Fibroblast of mammary gland (primary cell): ENCODE measurements at places on chromosomes 2 and 18.

- no peak for DNase-seq
Measured at GRCh38 chr2:44777036-44777435, 164.5 kb upstream of the SIX3 start.

GRCh38 chr2:233474308-233475160 lies 92.0 kb downstream of the USP40 start:
- peak; percentile 17 for DNase-seq

DNA sequence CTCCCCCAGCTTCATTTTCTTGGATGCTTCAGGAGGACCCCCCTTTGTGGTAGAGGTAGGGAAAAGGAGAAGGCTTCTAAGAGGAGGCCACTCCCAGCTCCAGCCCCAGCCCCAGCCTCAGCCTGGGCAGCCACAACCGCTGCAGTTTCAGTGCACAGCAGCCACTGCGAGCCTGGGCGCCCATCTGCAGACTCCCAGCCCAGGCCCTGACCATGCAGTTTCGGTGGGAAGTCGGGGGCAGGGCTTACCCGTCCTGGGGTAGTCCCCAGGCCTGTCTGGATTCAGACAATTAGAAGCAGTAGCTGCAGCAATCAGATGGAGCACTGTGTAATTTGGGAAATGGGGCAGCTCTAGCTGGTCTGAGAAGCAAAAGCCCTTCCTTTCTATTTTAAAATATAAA lies 28.6 kb downstream of the ITM2C start:
- DNase-seq = no peak

DNA sequence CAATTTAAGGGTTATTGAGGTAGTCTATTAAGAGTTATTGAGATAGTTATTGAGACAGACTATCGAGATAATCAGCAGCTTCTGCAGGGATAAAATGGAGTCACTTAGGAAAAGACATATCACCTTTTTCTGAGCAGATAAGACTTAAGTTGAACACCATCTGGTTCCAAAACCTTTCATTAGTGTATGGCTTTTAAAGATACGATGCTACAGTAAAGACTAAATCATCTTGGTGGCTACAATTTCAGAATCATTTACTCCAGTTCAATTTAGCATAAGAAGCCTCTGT lies 68.6 kb upstream of the DNAJC10 start:
- no peak for DNase-seq

DNA sequence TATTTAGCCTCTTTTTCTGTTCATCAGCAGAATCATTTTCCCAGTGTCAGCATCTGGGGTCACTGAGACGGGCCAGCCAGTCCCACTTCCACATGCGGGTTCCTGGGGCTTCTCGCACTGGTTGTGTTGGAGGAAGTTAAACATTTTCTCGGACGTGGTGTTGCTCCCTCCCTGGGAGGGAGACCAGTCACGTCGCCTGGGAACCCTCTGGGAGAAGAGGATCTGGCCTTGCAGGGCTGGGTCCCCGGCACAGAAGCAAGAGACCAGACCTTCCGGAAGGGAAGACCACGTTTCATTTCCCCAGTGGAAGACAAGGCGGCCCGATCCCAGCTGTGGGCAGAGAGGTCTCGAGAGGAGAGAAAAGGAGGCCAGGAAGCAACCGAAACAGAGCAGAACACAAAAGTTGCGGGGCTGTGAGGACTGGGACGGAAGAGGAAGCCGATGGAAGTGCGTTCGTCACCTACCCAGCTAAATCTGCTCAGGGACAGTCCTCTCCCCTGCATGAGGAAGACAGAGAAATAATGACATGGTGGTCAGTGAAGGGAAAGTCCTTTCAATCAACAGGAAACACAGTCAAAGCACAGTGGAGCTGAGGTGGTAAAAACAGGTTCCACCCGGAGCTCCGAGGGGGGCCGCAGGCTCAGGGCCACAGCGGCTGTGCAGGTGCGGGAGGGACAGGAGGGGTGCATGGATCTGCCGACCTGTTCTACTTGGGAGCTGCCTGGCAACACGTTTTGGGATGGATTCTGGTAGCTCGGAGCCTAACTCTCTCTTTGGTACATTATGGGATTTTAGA lies 144.4 kb downstream of the MBP start:
- no peak for DNase-seq

DNA sequence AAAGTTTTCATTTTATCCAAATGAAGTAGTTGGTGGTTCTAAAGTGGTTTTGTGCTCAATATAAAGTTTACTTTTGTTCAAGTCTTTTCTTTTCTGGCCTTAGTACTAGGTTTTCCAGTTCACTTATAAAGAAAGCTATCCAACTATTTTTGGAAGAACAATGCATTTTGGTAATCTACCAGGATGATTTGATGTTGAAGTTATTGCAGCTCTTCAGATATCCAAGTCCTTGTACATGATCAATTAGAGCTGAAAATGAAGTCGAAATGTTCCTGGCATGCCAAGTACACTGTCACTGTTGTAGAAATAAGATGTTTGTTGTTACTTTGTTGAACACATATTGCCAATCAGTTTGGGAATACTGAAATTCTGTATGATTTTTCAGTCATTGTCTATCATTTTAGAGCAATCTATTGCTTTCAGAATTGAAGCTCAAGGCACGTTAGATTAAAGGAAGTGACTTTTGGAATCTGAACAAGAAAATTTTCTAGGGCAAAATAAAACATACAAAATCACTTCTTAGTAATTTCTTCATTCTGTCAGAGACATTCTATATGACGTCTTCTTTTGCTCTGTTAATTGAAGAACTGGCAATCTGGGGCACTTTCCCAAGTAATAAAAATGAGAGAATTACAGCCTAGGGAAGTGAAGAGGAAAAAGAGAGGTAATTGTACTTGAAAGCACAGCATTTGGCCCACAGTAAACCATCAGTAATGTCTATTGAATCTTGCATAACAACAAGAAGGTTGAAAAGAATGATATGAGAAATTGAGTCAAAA lies 232.3 kb downstream of the MREG start:
- DNase-seq = no peak

DNA sequence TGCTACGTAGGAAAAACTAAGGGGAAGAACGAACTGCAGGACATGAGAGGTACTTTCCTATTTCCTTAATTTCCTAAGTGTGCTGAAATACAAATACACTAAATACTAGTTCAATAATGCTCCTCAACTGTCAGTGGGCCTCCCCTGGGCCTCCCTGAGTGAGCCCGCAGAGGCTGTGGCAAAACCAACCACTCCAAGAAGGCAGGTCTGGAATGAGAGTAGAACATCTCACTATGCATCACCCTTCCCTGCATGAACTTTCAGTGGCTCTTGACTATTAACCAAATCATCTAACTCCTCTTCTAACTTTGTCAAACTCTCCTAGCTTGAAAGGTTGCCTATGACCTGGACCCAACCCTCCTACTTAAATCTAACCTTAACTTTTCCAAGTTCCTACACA lies 84.6 kb downstream of the THADA start:
- no peak for DNase-seq

GRCh38 chr2:138504546-138505235 lies 3.1 kb downstream of the SPOPL start:
- no peak for DNase-seq

- no peak for DNase-seq
Measured at GRCh38 chr18:65748321-65748720, 2.5 kb upstream of the CDH7 start.

DNA sequence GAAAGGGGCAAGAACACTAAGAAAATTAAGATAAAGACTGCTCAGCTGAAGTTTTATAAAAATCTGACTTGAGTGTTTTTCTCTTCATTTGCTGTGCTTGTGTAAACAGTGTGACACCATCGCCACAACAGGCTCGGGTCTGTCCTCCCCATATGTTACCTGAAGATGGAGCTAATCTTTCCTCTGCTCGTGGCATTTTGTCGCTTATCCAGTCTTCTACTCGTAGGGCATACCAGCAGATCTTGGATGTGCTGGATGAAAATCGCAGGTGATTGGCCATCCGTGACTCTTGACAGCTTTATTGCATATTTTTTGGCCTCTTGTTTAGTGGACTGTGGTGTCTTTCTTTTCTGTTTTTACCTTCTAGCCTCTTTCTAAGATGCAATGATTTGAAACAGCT lies 22.1 kb downstream of the MFF start:
- no peak for DNase-seq

GRCh38 chr18:63177919-63178821 lies 141.4 kb downstream of the BCL2 start:
- peak; percentile 67 for DNase-seq

DNA sequence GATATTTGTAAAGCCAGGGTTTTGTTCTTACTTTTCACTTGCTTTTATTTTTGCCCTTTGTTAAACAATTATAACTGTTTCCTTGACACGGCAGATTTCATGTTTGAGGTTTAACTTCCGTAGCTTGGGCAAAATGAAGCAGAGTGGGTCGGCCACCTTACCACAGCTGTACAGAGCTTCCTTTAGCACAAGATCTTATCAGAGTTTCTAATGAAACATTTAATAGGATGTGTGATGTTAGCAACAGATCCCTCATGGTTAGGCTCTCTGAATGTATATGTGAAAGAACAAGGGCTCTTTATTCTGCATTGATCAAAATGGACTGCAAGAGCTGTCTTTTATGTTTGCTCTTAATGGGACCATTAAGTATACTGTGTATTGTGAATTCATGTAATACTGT lies 22.3 kb downstream of the RNF125 start:
- no peak for DNase-seq

- no peak for DNase-seq
Measured at GRCh38 chr2:141103216-141103615, 1027.6 kb downstream of the LRP1B start.

- DNase-seq = no peak
Measured at GRCh38 chr18:38956068-38956467, 1390.5 kb upstream of the CELF4 start.

GRCh38 chr18:46171331-46171730 lies 67.1 kb downstream of the HAUS1 start:
- no peak for DNase-seq

- DNase-seq = no peak
Measured at GRCh38 chr2:54529935-54530334, 73.8 kb downstream of the SPTBN1 start.

DNA sequence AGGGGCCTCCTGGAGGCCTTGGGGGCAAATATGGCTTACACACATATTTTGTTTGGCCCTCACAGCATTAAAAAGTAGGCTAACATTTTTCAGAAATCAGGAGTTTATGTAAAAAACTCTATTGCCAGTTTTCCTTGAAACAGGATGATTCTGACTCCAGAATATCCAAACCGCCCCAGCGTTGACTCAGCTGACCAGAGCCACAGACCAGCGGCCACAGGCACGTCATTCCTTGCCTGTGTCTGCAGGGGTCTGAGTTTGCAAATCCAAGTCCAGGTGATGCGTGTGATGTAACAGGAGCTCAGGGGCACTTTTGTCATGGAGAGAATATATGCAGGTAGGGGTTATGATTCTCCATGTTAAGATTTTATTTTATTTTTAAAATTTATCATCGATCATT lies 79.4 kb upstream of the ALKAL2 start:
- DNase-seq = no peak

GRCh38 chr2:67237288-67237687 lies 159.8 kb upstream of the ETAA1 start:
- no peak for DNase-seq
